Tibial artery (tissue), 4 donors: ENCODE measurements at places on chromosomes 2 and 18.

GRCh38 chr2:11502740-11503292 lies 31.0 kb upstream of the GREB1 start:
- DNase-seq = no peak

GRCh38 chr2:101770726-101771125 lies 73.2 kb downstream of the MAP4K4 start:
- no peak for DNase-seq

DNA sequence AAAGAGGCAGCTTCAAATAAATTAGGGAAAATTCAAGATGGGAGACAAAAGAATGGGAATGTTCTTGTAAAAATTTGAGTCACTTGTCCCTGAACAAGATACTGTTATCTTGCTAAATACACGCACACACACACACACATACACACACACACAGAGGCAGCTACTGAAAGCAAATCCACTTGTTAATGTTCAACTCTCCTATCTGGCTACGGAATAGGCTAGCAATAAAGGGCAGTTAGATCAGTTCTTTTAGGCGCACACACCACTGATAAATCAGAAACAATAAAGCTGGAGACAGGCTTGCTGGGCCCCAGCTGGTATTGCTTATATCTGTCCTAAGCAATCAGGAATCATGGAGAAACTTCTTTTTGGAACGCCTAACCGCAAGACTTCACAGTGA lies 461.6 kb downstream of the BCL11A start:
- no peak for DNase-seq

- DNase-seq = no peak
Observed at GRCh38 chr2:133421516-133422324, 146.5 kb downstream of the NCKAP5 start.

DNA sequence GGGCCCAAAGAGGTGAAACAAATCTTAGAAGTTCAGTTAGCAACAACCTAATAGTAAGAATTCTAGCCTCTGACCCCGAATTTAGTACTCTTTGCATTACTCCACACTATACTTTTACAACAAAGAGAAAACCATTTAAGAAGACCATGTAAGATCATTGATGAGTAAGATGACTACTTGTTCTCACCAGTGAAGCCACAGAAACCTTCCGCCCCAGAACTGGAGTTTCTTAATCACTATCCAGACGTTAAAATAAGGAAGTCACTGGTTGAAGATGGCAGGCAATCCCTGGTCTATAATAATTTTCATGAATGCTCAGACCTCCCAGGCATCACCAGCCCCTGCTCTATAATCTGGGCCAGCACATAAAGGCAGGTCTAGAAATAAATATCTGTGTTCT lies 95.0 kb downstream of the TMEM163 start:
- no peak for DNase-seq

DNA sequence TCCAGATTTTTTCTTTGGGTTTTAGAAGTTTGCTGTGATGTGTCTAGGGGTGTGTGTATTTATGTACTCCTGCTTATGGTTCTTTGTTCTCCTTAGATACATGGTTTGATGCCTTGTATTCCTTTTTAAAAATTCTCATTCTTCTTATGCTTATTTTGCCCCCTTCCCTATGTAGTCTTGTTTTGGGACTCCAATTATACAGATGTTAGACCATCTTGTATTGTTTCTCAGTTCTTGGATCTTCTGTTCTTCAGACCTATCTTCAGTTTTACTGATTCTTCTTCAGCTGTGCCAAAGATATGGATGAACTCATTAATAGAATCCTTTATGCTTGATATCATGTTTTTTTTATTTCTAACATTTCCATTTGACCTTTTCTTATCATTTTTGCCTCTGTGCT lies 14.2 kb upstream of the MSL3B start:
- no peak for DNase-seq

- DNase-seq = no peak
Observed at GRCh38 chr18:2589345-2590068, 18.1 kb downstream of the NDC80 start.

DNA sequence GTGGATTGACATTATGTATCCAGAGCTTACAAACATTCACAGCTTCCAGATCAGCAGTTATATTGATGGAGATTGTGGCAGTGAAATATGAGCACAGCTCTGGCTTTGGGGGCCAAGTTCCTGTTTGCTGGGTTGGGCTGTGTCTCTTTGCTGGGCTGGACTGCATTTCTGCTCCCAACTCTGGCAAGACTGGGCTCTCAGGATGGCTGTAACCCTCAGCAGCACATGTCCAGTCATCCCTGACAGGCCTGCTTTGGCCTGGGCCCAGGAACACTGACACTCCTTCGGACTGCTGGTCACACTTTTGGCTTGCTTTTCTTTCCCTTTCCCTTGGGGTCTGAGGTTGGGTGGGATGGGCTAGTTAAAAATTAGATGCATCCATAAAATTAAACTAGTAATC lies 17.9 kb upstream of the VPS4B start:
- DNase-seq = peak; percentile 71

- DNase-seq = no peak
Observed at GRCh38 chr2:30990671-30991070, 147.6 kb downstream of the GALNT14 start.

GRCh38 chr2:230840301-230840700 lies 24.4 kb upstream of the ITM2C start:
- no peak for DNase-seq

DNA sequence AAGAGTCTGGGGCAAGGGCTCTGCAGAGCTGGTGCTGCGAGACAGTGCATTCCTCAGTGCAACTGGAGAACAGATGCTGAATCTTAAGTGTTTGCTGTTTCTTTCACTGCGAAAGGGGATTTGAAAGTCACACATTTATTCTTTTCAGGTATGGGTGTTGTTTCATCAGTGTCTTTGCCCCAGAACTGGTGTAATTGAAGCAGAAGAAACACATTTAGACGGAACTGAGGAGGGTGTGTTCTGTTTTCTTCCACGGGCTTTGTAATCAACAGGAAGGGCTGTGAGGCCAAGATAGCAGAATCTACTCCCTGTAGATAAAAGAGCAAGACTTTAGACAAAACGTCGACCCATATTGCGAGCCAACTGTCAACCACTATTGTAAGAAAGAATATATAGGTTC lies 151.9 kb downstream of the EPHA4 start:
- no peak for DNase-seq

DNA sequence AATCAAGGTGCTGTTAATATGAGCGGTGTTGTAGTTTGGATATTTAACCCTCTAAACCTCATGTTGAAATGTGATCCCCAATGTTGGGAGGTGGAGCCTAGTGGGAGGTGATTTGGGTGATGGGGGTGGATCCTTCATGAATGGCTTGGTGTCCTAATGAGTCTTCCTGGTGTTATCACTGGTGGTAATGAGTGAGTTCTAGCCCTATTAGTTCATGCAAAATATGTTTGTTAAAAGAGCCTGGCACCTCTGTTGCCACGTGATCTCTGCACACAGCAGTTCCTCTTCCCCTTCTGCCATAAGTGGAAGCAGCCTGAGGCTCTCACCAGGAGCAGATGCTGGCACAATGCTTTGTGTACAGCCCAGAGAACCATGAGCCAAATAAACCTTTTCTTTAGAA lies 158.4 kb downstream of the FMNL2 start:
- DNase-seq = no peak

GRCh38 chr2:195500879-195501278 lies 156.1 kb upstream of the SLC39A10 start:
- no peak for DNase-seq

DNA sequence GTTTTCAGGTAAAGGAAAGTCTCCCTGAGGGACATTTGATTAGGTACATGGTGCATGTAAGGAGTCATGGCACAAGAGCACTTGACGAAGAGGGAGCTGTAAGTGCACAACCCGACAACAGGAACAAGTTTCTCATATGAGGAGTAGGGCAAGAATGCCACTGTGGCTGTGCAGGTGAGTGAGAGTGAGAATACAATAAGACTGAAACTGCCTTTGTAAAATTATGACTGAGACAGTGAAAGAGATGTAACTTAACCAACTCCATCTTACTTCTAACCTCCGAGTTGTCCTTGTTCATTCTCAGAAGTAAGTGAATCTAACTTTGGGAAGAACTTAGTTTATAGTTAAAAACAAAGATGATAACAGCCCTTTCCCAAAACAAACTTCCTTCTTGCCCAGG lies 1025.8 kb upstream of the CNTNAP5 start:
- DNase-seq = no peak

GRCh38 chr18:77161383-77161782 lies 28.8 kb upstream of the MBP start:
- DNase-seq = no peak

- DNase-seq = no peak
Observed at GRCh38 chr2:176562359-176563078, 293.3 kb downstream of the MTX2 start.

GRCh38 chr18:6254456-6254855 lies 160.3 kb downstream of the L3MBTL4 start:
- no peak for DNase-seq

DNA sequence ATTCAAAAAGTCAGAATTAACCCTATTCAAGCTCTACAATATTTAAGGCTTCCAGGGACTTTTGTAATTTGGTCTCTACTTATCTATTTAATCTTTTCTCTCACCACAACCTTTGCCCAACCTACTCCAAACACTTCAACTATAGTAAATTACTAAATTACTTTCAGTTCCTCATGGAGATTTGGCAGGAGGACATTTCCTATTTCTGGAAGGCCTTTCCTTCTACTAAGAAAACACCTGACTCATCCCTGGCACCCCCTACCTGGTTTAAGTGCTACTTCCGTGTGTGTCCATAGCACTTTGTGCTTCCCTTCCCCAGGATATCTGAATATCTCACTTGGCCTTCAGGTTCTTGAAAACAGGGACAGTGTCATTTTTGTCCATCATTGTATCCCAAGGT lies 96.3 kb downstream of the UPP2 start:
- no peak for DNase-seq

DNA sequence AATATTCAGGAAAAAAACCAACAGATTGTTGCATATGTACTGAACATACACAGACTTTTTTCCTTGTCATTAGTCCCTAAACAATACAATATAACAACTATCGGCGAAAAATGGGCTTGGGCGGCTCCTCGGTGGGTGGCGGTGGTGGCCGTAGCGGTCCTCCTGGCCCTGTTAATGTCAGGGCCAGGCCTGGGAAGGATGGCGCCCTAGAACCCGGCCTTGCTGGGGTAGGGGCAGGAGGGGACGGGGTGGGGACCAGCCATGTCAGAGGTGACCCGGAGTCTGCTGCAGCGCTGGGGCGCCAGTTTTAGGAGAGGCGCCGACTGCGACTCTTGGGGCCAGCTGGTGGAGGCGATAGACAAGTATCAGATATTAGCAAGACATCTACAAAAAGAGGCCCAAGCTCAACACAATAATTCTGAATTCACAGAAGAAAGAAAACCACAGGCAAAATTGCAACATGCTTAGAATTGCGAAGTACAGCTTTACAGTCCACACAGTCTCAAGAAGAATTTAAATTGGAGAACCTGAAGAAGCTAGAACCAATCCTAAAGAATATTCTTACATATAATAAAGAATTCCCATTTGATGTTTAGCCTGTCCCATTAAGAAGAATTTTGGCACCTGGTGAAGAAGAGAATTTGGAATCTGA lies 36.5 kb downstream of the ROCK2 start:
- no peak for DNase-seq

DNA sequence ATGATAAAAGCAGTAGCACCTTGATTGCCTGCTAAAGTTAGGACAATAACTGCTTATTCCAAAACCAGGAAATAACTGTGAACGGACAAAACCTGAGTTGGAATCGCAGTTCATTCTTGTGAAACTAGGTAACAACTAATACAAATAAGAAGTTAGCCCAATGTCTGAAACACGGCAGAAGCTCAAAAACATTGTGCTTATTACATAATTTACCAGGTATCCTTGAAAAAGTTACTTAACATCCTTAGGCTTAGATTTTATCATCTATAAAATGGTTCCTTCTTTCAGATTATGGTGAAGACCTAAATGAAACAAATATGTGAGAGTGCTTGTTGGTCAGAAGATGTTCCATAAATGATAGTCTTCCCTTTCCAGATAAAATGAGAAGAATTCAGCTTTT lies 32.4 kb downstream of the RTN4 start:
- no peak for DNase-seq

DNA sequence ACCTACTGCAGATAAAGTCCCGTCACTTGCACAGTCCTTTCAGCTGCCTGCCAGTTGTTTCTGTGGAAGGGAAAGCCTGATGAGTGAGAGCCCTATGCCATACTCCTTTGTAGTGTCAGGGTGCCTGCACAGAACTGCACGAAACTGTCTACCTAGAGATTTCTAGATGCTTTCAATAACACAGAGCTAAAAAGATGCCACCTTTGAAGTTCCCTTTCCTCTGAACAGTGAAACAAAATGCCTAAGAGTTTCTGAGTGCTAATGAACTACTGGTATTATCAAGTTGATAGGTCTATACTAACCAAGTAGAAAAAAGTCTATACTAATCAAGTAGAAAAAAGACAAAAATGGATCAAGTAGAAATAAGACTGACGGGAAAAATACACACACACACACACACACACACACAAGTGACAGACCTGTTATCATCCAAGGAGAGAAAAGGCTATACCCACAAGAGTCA lies 79.0 kb downstream of the TLK1 start:
- no peak for DNase-seq

GRCh38 chr2:73235315-73236028 lies 1.4 kb downstream of the CCT7 start:
- DNase-seq = peak; percentile 32

DNA sequence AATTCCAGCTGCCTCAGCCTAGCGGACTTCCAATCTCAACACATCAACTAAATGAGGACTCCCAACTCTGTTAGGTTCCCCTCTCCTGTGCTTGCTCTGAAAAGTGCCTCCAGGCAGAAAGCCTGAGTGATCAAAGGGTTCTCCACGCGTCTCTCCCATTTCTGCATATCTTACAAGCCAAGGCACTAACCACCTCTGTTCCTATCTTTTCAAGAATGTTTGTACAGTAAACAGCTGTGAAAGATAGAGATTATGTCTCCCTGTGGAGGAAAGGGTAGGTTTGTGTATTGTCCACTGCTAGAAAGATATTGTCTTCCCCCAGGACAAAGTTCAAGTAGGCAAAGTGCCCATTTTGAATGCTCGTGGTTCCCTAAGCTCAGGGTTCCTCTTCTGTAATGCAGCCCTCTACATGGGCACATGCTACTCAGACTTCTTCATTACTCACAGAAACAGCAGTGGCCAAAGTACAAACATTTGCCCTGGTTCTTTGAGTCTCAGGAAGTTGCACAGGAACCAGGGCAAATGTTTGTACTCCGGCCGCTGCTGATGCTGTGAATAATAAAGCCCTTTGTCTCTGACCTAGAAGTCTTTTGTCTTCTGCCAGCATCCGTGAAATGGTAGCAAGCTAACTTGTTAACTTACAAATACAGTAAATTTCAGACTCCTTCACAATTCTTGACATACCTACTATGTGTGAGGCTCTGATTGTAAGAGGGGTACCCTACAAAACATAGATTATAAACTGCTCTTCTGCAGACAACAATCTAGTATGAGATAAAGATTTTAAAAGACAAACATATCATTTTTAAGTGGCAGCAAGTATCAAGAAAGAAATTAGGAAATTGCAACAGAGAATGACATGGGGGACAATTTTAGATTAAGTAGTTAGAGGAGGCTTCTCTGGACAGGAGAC lies 44.5 kb downstream of the PKDCC start:
- no peak for DNase-seq

DNA sequence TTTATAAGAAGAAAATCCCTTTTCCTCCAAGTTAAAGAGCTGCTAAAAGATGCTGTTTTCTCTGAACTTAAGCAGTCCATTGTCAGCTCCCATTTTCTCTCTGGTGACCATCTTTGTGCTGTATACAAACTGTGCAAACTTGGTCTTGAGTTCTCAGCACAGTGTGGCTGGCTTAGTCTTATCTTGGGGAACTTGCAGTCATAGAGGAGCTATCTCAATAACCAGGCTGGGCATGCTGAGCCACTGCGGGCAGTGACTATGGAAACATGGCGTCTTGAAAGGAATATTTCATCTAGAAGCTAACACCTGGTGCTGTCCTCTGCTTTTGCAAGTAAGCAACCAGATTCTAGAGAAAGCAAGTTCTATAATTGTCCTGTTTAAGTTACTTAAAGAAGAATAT lies 1334.4 kb upstream of the CELF4 start:
- DNase-seq = no peak
